Right renal cortex interstitium (tissue), 3 donors: ENCODE measurements at places on chromosomes 1 and 21.

GRCh38 chr1:67863637-67864036 is 30.4 kb upstream of the GNG12 start:
- DNase-seq, result no peak

DNA sequence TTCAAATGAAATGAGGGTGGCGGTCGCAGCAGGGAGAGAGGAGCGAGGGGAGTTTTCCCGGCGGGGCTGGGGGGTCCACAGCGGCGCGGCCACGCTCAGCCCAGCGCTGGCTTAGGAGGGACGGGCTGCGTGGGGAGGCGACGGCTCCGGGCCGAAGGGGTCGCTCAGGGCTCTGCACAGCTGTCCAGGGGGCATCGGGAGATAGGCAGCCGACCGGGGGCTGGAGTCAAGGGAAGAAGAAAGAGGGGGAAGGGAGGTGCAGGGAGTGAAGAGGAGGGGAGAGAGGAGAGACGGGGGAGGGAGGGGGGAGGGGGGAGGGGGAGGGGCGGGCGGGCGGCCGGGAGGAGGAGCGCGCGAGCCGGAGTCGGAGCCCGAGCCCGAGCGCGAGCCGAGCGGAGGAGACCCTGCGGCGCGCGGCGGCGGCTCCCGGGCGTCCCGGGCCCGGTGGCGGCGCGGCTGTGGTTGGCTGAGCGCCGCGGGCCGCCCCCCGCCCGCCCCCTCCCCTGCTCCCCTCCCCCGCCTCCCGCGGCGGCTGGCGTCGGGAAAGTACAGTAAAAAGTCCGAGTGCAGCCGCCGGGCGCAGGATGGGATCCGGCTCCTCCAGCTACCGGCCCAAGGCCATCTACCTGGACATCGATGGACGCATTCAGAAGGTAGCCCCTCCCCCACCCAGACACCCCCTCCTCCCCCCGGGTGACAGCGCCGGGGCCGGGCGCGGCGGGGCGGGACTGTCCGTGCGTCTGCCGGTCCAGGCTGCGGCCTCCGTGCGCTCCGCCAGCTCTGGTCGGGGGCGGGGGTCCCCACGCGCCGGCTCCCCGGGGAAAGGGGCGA is at the start of gene PDE9A:
TSS of gene PDE9A (plus strand) at position 391 of the 831 bp plus-strand sequence. CDS start at position 585, 194 bp downstream.
- no peak for DNase-seq

- no peak for DNase-seq
Measured at GRCh38 chr1:35269201-35269988, 886 bp downstream of the ZMYM4 start.

- no peak for DNase-seq
Measured at GRCh38 chr1:234616644-234617043, 6.7 kb upstream of the IRF2BP2 start.

- DNase-seq, result no peak
Measured at GRCh38 chr1:83850834-83851233, 148.1 kb downstream of the TTLL7 start.

- DNase-seq, result no peak
Measured at GRCh38 chr1:109255097-109255651, 5.8 kb downstream of the CELSR2 start.

- DNase-seq, result no peak
Measured at GRCh38 chr1:109225711-109226445, 12.2 kb downstream of the SARS1 start.

GRCh38 chr1:172627702-172628101 is 31.2 kb upstream of the FASLG start:
- no peak for DNase-seq

- no peak for DNase-seq
Measured at GRCh38 chr1:41359211-41360073, 1.8 kb upstream of the FOXO6 start.

GRCh38 chr1:9425859-9426258 is 113.4 kb upstream of the SLC25A33 start:
- DNase-seq, result no peak

DNA sequence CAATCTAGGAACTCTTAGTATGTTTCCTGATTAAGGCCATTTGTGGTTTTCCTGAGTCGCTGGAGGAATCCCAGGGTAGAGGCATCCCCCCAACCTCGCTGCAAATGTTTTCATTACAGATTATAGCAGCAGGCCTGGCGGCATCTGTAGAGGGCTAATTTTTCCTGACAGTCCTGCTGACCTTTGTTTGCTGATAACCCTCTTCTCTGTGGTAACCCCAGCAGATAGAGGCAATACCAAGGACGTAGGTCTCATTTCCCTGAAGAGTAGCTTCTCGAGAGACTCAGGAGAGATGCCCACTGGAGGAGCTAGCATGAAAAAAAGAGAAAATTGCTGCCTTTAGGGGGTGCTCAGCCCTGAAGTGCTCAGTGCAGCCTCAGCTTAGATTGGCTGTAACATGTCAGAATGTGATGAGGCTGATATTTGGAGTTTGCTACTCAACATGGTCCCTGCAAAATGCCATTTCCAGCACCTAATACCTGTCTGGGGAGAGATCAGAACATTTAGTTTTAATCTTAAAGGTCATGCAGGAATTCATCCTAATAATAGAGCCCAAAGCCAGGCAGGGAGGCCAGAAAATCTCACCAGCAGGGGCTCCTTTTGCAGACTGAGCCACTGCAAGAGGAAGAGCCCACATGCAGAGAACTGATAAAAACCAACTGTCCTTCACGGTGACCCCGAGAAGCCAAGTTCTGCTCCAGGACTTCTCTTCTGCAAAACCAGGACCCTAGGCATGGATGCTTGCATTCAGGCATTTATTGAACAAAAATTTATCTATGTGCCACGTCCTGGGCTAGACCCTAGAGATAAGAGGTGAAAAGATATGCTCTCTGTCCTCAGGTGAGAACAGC is 184.5 kb downstream of the KAZN start:
- DNase-seq, result no peak

- no peak for DNase-seq
Measured at GRCh38 chr1:96492236-96492635, 229.3 kb upstream of the PTBP2 start.

DNA sequence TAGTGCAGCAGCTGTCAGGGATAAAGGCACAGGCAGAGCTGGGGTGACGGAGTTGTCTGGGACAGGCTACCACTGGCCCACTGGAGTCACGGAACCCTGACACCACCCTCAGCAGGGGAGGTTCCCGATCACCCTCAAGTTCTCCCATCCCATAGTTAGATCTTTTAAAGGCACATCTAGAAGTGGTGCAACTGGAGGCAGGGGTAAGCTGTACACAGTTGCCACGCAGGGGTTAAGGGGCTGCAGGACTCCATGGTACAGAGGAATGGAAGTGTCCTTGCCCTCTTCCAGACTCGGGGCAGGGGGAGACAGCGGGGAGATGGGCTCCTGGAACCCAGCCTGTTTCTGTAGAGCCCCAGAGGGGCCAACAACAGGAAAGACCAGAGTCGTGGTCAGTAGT is 13.3 kb downstream of the CC2D1B start:
- DNase-seq, result no peak

- no peak for DNase-seq
Measured at GRCh38 chr1:26856181-26856580, 6.8 kb upstream of the SFN start.
